ENCODE measurements at places on chromosomes 12 and 14. TPM values are rescaled to one million over a fixed set of nuclear protein-coding genes. Genes with fewer than 3 reads are reported as not detected.
A peak's percentile ranks its signal among the peaks of the same experiment; 100 is the strongest.

GRCh38 chr12:4991373-4991772 lies 52.3 kb upstream of the KCNA5 start:
- DNase-seq, result no peak

DNA sequence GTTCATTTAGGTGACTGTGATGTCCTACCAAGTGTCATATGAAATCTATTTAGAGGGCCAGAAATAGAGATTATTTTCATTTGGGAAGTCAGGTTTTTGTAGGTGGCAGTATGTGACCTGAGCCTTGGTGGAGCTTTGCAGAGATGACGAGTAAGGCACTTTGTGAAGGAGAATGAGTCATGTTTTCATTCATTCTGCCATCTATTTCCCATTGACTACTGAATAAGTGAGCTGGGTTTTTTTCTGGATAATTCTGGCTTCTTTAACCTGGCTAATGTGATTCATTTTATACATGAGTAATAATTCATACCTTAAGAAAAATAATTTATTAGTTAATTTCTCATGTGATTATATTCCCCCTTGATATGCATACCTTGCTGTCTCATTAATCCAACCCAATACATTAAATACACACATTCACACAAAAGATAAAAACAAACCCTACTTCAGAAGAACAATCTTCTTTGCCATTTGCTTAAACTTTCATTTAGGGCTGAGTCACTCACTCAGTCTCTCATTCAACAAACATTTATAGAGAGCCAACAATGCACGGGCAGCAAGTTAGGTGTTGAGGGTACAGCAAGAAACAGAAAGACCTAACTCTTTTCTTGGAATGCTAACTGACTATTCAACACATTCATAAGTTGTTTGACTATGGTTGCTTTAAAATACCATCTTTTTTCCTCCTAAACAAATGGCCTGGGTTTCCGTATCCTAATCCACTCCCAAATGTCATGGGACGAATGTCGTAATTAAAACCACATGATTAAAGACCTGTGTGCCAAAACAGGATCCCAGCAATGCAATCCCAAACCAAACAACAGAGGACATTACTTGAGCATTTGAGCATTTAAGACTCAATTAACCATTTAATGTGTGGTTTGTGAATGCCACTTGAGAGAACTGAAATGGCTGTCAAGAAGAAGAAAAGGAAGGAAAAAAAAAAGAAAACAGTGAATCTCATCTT lies 78.0 kb downstream of the KITLG start:
- DNase-seq, result no peak

DNA sequence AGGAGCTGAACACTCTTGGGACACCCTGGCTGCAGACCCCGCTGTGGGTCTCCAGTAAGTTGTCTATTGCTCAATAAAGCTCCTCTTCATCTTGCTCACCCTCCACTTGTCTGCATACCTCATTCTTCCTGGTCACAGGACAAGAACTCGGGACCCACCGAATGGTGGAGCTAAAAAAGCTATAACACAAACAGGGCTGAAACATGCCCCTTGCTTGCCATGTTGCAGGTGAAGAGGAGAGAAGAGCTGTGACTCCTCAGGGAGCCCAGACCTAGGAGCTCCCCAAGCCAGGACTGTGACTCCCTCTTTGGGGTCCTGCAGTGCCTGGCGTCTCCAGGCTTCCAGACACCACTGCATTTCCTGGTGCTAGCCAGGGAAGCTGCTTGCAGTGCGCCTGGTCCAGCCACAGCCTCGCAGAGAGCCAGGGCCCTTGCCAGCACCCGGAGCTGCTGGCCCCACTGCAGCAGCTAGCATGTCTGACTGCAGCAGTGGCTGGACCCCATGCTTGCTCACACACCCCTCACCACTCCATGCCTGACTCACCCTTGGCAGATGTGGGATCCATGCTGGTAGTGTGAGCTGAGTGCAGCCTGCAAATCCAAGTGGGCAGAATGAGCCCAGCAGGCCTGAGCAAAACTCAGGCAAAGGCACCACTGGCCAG lies 37.1 kb upstream of the OR5AU1 start:
- DNase-seq, result no peak

DNA sequence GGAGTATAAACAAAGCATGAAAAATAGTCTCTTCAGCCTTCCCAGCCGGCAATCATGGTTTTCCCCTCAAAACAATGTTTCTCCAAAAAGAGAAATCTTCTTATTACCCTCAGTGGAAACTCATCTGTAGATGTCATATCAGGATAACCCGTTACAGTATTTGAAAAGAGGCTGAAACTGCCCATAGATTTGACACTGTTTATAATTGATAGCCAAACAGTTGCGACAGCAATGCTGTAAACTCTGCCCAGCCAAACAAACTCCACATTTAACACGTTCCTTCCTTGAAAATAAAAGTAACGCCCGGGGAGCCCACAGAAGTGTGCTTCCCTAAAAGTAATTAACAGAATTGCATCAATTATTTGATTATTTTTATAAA lies 201.3 kb upstream of the FOXN3 start:
- DNase-seq, result no peak

- no peak for DNase-seq
Measured at GRCh38 chr12:49921299-49921698, 17.6 kb upstream of the FAIM2 start.

DNA sequence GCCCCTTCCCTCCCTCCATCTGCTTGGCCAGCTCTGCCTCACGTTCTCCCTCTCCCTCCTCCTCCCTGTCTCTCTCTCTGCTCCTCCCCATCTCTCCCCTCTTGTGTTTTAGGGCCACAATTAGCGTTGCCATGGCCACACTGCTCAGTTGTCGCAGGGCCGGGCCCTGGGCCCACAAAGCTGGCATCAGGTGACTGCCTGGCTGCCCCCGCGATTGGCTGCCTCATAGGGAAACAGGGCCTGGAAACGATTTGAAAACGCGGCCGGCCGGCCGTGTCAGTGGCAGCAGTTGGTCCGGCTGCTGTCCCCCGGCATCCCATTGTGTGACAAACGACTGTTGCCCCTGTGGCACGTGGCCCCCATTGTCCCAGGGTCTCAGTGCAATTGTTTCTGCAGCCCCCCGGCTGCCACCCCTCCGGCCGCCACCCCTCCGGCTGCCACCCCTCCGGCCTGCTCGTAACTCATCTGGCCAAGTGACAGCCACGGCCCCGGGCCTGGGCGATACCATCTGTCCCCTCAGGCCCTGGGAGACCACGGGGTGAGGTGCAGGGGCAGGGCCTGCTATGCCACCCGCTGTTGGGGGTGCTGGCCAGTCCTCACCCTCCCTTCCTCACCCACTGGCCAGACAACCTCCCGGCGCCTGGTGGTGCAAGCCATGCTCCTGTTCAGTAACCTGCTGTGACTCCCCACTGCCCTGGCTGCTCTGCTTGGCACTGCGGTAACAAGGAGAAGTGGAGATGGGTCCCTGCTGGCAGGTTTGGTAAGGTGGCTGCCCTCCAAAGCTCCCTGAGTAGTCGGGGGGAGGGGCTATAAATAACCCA lies 17.4 kb downstream of the FOXN4 start:
- DNase-seq, result no peak

DNA sequence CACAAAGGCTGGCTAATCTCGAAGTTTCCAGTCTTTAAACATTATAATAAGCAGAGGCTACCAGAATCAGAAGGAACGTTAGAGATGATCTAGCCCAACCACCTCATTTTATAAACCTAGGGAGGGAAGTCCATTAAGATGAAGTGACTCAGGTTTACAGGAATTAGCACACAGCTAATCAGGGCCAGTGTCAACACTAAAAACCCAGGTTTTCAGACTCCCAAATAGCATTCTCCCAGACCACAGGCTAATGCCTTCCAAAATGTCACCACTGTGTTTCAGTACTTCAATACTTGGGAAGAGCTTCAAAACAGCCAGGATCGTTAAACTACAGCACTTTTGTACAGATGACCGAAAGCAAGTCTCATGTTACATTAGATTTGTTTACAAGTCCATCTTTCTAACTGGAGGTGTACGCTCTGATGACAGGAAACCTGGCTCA lies 89.2 kb downstream of the FOXN3 start:
- no peak for DNase-seq

Gene KLRC2
- 2.2 TPM for total RNA-seq

DNA sequence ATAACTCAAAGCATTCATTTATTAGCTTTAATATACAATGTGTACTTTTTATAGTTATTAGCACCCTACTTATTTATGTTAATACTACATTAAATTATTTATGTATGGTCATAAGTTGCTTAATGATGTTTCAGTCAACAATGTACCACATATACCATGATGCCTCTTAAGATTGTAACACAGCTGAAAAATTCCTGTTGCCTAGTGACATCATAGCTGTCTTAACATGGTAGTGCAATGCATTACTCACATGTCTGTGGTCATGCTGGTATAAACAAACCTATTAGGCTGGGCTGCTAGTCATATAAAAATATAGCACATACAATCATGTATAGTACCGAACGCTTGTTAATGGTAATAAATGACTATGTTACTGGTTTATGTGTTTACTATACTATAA lies 120.4 kb downstream of the ANO6 start:
- no peak for DNase-seq

GRCh38 chr14:54909817-54910558 lies 7.4 kb upstream of the GCH1 start:
- DNase-seq, result no peak

DNA sequence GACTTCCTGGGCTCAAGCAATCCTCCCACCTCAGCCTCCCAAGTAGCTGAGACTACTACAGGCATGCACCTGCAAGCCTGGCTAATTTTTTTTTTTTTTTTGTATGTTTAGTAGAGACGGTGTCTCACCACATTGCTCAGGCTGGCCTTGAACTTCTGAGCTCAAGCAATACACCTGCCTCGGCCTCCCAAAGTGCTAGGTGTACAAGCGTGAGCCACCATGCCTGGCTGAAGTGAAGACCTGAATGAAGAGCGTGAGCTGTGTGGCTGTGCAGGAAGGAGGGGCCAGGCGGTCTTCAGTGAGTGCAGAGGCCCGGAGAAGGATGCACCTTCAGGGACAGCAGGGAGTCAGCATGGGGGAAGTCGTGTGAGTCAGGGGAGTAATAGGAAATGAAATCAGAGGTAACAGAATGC lies 14.9 kb upstream of the NFKBIA start:
- DNase-seq, result no peak

DNA sequence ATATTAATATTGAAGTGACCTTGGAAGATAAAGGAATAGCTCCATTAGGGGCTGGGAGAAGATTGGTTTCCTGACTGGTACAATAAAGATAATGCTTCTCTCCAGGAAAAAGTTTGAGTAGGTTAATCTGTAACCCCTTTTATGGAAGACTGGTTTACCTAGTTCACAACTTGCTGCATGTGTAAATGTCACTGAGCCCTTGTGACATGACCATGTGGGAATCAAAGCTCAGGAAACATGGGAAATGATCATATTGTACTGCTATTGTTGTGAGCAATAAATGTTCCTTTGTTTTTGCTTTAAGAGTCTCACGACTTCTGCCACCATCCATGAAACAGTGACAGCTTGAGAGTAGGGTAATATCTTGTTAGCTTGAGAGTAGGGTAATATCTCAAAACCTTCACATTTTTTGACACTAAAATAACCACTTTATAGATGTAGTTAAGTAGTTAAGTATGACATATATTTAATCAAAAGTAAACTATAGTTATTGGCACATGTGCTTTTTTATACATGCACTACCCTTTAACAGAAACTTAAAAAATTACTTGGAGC lies 1338.6 kb downstream of the FSCB start:
- DNase-seq, result no peak

GRCh38 chr14:93906341-93907329 lies 20.5 kb upstream of the FAM181A start:
- peak; percentile 54 for DNase-seq

- DNase-seq, result no peak
Measured at GRCh38 chr12:4224206-4224889, 49.2 kb upstream of the CCND2 start.

DNA sequence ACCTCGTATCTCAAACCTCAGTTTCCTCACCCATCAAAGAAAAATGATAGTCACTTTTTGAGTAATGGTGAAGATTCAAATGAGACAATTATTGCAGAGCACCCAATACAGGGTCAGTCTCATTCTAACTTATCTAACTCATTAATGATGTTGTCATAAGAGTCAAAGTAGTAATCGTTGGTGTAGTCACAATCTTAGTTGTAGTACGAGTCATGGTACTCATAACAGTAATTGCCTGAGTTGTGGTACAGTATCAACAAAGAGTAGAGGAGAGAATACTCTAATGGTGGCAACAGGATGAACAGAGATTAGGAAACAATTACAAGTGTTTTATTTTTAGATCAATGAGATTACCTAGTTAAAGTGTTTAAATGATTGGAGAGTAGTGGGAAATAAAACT lies 93.6 kb upstream of the TMTC2 start:
- DNase-seq, result no peak

Gene TSPAN19
- 0.59 TPM for total RNA-seq

DNA sequence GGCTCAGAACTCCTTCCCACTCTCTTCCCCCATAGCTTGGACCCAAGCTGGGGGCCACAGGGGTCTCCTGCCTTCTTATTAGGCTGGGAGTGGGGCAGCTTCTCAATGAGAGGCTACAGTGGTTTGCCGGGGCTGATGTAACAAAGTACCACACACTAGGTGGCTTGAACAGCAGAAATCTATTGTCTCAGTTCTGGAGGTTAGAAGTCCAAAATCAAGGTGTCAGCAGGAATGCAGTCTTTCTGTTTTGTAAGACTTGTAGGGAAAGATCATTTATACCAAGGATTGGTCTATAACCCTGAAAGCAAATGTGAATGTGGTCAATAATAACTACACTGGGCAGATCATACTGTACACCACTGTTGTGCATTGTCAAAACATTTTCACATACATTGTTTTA lies 124.5 kb upstream of the ARHGAP5 start:
- DNase-seq, result no peak

- no peak for DNase-seq
Measured at GRCh38 chr14:84592770-84593169, 937.2 kb upstream of the FLRT2 start.

DNA sequence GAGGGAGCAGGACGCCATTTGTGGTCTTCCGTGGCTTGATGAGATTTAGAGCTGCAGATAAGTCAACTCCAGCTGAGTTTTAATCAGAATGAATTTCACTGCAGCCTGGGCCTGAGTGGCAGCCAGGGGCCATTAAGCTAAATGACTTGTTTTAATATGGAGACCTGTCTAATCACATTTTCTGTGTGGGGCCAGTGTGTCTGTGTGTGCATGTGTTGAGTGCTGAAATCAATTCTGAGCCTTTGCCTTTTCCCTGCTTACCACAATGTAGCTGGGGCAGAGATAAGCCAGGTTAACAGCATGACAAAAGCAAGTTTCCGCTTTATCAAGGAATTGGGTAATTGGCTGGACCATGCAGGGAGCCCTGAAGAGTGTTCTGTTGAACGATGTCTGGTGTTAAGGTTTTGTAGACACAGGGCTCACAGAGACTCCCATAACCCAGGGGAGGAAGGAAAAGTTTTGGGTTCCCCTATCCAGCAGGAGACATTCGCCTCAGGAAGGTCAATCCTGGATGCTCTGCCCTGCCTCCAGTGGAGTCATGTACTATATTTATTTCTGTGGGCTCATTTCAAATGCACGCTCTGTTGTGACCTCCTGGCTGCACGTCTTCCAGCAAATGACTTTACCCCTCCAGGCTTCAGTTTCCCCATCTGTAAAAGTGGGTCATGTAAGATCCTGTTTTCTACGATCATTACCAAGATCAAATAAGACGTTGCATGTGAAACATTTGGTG lies 24.2 kb downstream of the RPH3A start:
- no peak for DNase-seq
